Upper lobe of right lung (tissue), 1 donor: ENCODE measurements at places on chromosomes 11 and 22. TPM values are rescaled to one million over a fixed set of nuclear protein-coding genes. Genes with fewer than 3 reads are reported as not detected.
A peak's percentile ranks its signal among the peaks of the same experiment; 100 is the strongest.

- no peaks in the 10 kb centered on the region for H3K27me3 ChIP-seq
- no peak overlapping the region for H3K27ac ChIP-seq
- no peak overlapping the region for H3K4me3 ChIP-seq
- H3K4me1 ChIP-seq: no peaks in the 10 kb centered on the region
- H3K36me3 ChIP-seq: no peaks in the 10 kb centered on the region
These were observed 51.7 kb downstream of the TECTA start for GRCh38 chr11:121152764-121153163.

DNA sequence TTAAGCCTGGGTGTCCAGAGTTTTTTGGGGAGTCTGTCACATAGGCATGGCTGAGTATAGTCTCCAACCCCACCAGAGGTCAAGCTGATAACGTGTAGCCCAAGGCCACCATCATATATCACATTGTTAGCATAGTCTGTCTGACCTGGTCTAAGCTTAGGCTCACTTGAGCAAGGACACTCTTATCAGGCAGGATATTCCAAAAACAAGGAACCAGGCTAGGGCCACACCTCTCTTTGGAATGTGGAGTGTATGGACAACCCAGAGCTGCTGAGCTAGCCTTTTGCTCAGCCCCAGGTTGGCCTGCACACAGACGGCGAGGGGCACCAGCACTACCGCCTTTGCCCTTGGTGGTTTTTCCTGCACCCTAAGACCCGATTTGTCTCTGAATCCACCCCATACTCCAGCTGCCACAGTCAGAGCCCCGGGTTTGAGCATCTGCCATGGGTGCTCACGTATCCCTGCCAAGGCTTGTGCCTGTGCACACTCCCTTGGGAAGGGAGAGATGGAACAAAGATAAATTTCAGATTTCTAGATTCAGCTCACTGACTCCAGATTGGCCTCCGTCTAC, 7.2 kb downstream of the SNAP29 start:
- H3K4me1 ChIP-seq: peaks cover 55% of the 10 kb centered on the region
- H3K4me3 ChIP-seq: no peak overlapping the region
- peaks cover 26% of the 10 kb centered on the region for H3K36me3 ChIP-seq
- H3K27me3 ChIP-seq: no peaks in the 10 kb centered on the region
- peak overlapping the region; percentile 24 for H3K27ac ChIP-seq
- DNase-seq: no peak

- peaks cover 43% of the 10 kb centered on the region for H3K4me1 ChIP-seq
- no peaks in the 10 kb centered on the region for H3K27me3 ChIP-seq
- no peak overlapping the region for H3K4me3 ChIP-seq
- no peak overlapping the region for H3K27ac ChIP-seq
- no peaks in the 10 kb centered on the region for H3K36me3 ChIP-seq
These were observed 9.7 kb downstream of the USP2 start for GRCh38 chr11:119371778-119372182.

- H3K4me3 ChIP-seq: no peak overlapping the region
- no peaks in the 10 kb centered on the region for H3K27me3 ChIP-seq
- no peak overlapping the region for H3K27ac ChIP-seq
- no peak for DNase-seq
These were observed 5.8 kb downstream of the TTC38 start for GRCh38 chr22:46273432-46274148.

- H3K27ac ChIP-seq: no peak overlapping the region
- H3K36me3 ChIP-seq: no peaks in the 10 kb centered on the region
- no peak overlapping the region for H3K4me3 ChIP-seq
- peaks cover 3% of the 10 kb centered on the region for H3K4me1 ChIP-seq
- H3K27me3 ChIP-seq: no peaks in the 10 kb centered on the region
- no peak for DNase-seq
These were observed 34.5 kb downstream of the RPUSD4 start for GRCh38 chr11:126176853-126177470.

- peak overlapping the region; percentile 24 for H3K27ac ChIP-seq
- peaks cover 5% of the 10 kb centered on the region for H3K4me1 ChIP-seq
- no peak overlapping the region for H3K4me3 ChIP-seq
- DNase-seq: no peak
- no peaks in the 10 kb centered on the region for H3K27me3 ChIP-seq
These were observed 189.7 kb upstream of the BLID start for GRCh38 chr11:122305426-122306320.

DNA sequence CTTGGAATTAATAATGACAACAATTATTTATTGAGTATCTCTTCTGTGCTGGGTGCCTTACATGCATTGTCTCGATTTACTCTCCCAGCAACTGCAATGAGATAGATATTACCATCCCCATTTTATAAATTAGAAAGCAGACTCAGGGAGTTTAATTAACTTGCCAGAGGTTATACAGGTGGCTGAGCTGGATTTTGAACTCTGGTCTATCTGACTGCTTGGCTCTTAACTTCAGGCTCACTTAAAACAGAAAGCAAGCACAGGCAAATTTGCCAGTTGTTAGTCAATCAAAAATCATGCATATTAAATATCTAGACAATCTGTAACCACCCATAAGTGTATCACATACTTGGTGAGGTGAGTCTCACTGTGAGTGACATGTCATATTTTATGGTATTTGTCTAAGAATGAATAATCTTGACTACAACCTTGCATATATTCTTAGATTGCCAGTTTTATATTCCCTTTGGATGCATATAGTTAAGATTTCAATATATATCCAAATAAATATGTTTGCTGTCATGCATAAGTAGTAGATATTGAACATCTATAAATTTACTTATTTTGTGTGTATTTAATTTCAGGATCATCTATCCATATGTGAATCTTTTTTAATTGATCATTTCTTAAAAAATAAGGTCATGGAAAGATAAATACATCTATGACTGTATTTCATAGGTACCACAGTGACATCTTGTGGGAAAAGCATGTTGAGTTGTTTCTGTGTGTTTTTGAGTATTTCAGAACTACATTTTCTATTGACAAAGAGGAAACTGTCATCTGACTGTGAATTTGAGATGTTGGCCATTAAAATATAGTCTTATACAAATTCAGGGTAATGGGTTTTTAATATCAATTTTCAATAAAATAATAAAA, 112.0 kb upstream of the ARHGAP42 start:
- H3K36me3 ChIP-seq: no peaks in the 10 kb centered on the region
- no peak overlapping the region for H3K27ac ChIP-seq
- no peaks in the 10 kb centered on the region for H3K27me3 ChIP-seq
- DNase-seq: no peak
- H3K4me3 ChIP-seq: no peak overlapping the region
- H3K4me1 ChIP-seq: peaks cover 4% of the 10 kb centered on the region

GRCh38 chr22:49377306-49377705, 450.4 kb downstream of the BRD1 start:
- peak; percentile 25 for DNase-seq
- no peak overlapping the region for H3K27ac ChIP-seq
- no peaks in the 10 kb centered on the region for H3K4me1 ChIP-seq
- H3K4me3 ChIP-seq: no peak overlapping the region
- H3K27me3 ChIP-seq: peaks cover 39% of the 10 kb centered on the region
- no peaks in the 10 kb centered on the region for H3K36me3 ChIP-seq

GRCh38 chr22:49779853-49780697, 47.6 kb downstream of the BRD1 start:
- DNase-seq: no peak
- H3K4me3 ChIP-seq: no peak overlapping the region
- no peak overlapping the region for H3K27ac ChIP-seq
- peaks cover 58% of the 10 kb centered on the region for H3K36me3 ChIP-seq
- H3K27me3 ChIP-seq: no peaks in the 10 kb centered on the region
- H3K4me1 ChIP-seq: no peaks in the 10 kb centered on the region

GRCh38 chr22:50081426-50082196, 3.6 kb downstream of the MLC1 start:
- no peak overlapping the region for H3K4me3 ChIP-seq
- H3K4me1 ChIP-seq: peaks cover 8% of the 10 kb centered on the region
- H3K27ac ChIP-seq: no peak overlapping the region
- DNase-seq: no peak

GRCh38 chr11:87616511-87616910, 558.7 kb downstream of the RAB38 start:
- no peak for DNase-seq
- H3K36me3 ChIP-seq: no peaks in the 10 kb centered on the region
- no peaks in the 10 kb centered on the region for H3K27me3 ChIP-seq
- no peak overlapping the region for H3K27ac ChIP-seq
- no peak overlapping the region for H3K4me3 ChIP-seq

Gene KCNQ1
- total RNA-seq: 52.9 TPM

Gene TMEM191C
- total RNA-seq: 4.0 TPM

Gene UBQLN3
- total RNA-seq: 0.14 TPM
